ENCODE measurements at places on chromosomes 3 and 15.

DNA sequence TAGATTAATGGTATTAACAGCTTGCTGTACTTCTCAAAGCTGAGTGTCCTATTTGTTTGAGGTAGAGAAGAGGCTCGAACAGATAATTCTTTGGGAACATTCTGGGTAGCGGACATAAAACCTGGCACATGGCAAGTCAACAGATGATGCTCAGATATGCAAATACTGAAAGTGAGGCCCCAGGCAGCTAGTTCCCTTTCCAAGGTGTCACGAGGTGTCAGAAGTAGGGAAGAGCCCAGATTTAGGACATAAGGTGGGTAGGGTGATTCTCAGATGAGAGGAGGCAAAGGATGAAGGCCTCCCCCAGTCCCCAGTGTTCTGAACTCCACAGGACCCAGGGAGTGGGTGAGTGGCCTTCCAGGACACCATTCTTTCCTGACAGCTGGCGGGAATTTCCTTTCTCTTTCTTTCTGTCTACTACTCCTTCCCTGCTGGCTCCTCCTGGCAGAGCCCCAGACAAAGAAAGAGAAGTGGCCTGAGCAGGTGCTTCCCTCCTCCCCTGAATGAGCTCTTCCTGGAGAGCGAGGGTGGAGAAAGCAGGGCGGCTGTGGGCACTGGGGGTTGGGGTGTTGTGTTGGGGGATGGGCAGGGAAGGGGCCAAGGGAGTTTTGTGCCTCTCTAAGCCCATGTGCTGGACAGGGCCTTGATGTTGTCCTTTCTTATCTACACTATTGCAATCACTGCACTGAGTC lies 87.5 kb downstream of the CORO2B start:
- peak; percentile 15 for DNase-seq

DNA sequence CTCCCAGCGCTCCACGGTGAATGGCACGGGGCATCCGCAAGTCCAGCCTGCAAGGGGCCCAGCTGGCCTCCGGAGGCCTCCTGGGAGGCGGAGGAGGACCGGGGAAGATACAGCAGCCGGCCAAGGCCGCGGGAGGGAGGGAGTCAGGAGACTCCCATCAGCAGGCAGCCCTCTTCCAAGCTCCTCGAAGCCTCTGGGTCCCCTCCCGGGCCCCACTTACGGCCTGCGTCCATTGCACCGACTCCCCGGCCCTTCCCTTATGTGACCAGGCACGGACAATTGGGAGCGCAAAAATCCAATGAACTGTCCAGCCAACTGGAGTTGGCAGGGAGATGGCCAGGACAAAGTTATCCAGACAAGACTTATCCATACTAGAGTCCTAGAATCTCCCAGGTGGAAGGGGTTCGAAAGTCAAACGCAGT lies 668 bp downstream of the MFGE8 start:
- no peak for DNase-seq

GRCh38 chr3:62876064-62876463 lies 848 bp upstream of the CADPS start:
- DNase-seq = no peak

GRCh38 chr3:34012102-34012461 lies 213.7 kb downstream of the PDCD6IP start:
- peak; percentile 79 for DNase-seq

- DNase-seq = no peak
Observed at GRCh38 chr15:89917442-89918101, 4.8 kb upstream of the ARPIN start.

DNA sequence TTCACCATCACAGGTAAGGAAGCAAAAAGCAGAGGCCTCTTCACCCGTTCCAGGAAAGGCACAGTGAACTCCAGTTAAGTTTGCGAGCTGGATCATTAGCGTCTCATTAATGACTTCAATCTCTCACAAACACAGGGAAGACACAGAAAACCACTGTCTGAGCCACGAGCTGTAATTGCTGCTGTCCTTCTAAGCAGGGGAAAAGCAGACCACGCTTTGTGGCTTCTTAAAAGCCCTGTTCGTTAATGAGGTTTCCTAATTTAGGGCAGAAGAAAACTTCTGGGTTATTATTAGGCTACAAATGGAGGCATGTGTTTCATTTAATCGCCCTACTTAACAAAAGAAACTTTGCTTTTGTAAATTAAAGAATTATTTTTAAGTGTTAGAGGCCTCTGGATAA lies 50.6 kb upstream of the FAM174B start:
- no peak for DNase-seq

- DNase-seq = no peak
Observed at GRCh38 chr3:126370606-126371005, 13.4 kb upstream of the KLF15 start.
